ENCODE measurements at places on chromosomes 2 and 18.

DNA sequence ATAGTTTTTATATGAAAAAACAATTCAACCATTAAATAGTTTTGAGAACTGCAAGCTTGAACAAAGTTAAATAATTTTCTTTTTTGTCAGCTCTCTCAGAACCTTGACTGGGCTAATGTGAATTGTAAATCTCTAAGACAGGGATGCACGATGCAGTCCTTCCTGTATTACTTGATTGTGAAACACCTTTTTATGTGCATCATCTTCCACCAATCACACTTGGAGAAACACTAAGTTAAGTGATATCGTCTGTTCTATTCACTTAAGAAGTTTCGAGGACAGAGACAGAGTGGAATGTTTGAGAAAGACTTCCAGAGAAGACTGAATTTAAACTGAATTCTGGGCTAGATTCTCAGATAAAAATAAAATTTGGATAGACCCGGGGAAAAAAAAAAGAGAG, 238.2 kb downstream of the MREG start:
- no peak for DNase-seq

GRCh38 chr2:173386738-173387065, 32.0 kb downstream of the CDCA7 start:
- DNase-seq = no peak

DNA sequence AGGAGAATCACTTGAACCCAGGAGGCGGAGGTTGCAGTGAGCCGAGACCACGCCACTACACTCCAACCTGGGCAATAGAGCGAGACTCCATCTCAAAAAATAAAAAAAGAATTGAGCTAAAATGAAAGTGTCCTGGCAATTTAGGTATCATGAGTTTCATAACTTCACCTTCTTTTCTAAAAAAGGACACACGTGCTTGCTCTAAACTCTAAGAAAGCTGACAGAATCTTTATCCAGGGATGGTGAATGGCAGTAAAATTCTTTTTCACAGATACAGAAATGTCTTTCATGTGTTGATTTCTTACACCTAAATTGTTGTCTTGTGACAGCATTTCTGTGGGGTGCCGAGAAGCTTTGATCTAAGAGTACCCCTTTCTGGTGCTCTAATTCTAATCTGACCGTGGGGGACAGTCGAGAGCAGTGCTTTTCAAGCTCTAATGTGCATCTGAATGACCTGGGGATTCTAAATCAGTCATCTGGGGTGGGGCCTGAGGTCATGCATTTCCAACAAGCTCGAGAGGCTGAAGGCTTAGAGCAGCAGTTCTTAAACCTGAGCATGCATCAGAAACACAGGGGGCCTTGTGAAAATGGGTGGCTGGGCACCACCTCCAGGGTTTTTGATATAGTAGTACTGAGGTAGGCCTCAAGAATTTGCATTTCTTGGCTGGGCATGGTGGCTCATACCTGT, 42.1 kb upstream of the REL start:
- no peak for DNase-seq

- no peak for DNase-seq
Observed at GRCh38 chr2:216615298-216616082, 17.7 kb upstream of the IGFBP2 start.

- no peak for DNase-seq
Observed at GRCh38 chr18:35782926-35783325, 189.6 kb upstream of the RMP24 start.

GRCh38 chr18:53952700-53953099, 271.8 kb downstream of the MBD2 start:
- DNase-seq = no peak

DNA sequence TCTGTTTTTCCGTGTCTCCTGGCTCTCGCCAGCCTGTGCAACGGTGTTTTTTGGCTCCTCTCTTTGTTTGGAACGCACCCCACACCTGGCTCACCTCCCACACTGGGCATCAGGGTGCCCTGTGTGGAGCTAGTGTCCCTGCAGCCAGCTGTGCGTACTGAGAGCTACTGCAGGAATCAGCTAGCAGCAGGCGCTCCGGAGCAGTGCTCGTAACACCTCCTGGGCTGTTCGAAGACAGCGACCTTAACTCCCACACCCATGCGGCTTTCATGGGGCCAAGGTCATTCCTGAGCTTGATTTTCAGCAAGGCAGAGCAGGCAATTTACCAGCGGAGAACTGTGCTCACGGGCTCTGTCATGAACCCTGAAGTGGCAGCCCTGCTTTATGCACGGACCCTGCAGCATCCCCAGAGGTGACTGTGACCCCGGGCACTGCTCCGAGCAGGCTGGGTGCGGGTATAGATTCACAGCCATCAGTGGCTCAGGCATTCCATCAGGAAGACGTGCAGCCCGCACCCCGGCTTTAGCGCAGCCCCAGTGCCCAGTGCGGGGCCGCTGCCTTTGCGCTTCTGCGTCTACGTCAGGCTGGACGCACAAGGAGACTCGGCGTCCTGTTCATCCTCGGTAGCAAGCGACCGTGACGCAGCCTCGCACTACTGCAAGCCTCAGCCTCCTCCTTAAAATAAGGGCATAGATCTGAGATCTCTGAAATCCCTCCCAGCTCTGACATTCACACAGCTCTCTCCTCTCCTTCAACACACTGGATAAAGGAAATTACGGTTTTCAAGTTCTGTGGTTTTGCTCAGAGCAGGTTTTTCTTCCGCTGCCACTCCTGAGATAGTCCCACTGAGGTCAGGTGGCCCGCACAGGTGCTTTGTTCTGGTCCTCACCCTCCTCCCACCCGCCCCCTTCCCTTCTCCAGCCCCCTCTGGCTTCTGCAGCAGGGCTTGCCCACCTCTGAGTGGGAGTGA, 58.2 kb downstream of the ADI1 start:
- no peak for DNase-seq

DNA sequence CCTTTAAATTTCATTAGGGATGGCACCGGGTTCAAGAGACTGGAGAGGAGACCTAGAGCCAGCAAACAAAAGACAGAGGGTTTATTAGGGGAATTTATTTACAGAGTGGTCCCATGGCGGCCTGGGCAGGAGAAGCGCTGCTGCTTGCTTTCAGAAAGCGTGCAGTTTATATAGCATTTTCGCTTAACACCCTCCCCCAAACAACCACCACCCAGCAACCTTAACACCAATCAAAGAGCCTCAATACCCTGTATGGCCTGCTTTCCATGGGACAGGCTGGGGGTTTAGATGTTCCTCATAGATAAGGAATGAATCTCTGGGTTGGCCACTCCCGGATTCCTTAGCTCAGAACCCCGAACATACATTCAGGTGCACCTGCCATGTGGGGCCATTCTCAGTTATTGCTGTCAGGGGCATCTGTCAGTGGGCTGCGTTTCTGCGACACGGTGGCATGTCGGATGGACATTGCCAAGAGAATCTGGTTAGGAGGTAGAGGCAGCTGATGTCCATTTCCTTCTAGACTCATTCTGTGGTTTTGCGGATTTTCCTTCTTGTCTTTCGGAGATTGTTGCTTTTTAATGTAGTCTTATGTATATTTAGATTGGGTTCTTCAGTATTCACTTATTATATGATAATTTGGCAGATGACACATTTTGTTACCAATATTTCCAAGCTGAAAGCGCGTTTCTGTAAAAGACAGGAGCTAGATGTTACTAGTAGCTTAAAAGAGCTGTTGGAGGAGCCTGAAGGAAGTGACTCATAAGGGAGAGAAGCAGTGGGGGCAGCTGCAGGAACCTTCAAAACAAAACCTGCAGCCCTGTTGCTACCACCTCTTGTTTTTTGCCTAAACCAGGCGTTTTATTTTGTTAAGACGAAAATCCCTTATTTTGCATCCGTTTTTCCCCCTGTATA, 7.2 kb downstream of the AGAP1 start:
- DNase-seq = peak; percentile 58

DNA sequence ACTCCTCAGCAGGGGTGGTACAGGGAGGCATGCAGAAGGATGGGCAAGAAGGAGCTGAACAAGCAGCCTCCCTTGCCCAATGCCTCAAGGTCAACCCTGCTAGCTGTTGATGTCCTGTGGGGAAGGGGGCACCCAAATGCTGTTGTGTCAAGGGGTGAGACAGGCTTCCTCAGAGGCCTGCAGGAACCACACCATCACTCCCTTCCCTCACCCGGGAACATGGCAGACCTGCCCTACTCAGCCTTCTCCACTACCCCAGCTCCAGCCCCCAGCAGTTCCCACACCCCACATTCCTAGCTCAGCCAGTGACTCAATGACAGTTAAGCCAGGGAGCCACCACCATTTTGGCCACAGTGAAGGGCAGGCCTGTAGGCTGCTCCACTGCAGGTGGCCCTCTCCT, 53.9 kb upstream of the RMP24 start:
- DNase-seq = no peak

DNA sequence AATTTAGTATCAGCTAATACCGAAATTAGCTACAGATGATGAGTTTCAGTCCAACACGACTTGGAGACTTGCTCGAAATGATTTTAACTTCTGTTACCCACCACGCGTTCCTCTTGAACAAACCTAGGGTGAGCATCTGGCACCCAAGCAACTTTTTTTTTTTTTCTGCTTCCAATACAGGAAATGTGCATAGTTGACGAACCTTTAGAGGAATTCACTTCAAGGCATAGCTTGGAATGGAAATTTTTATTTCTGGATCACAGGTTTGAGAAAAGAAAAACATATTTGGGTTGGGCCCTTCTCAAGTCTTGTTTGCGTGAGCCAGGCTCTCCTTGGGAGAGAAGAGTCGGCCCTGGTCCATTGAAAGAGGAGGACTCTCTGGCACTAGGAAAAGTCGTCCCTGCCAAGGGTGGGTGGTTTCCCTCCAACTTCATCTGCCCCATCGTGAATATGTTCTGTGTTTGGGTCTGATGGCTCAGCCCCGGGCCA, 37.4 kb upstream of the RPL31 start:
- no peak for DNase-seq

DNA sequence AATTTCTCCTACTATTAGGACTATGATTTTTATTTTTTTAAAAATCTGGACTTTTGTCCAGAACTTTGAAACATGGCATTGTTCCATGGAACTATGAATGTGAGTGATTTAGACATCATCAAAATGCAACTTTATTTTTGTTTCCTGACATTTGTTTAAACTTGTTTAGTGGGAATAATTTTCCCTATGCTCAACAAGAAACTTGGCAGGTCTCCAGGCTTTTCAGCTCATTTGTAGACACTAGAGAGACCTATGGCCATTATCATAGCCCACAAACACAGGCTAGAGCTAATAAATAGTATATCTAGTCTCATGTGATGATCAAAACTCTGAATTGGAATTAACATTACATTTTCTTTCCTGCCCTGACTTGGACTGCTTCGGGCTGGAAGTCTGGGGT, 145.1 kb upstream of the CELF4 start:
- DNase-seq = no peak

DNA sequence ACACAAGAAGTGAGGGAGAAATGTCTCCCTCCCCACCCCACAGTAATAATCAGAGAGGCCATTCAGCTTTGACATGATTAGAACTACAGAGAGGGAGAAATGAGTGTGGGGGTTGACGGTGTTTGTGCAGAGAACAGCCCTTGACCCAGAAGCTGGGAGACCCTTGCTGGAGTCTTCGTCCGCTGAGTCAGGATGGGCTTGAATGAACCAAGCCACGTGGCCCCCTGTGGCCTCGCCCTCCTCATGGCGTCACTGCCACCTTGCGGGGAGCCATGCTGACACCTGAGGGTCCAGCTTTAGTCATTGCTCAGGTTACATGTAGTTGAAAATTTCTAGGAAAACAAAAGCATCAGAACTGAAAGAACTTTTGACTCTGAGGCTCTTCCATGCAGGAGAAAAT, 101.2 kb downstream of the DGKD start:
- no peak for DNase-seq

- no peak for DNase-seq
Observed at GRCh38 chr2:44599130-44599529, 237.4 kb downstream of the CAMKMT start.

- no peak for DNase-seq
Observed at GRCh38 chr2:47112665-47113435, 42.3 kb downstream of the STPG4 start.

DNA sequence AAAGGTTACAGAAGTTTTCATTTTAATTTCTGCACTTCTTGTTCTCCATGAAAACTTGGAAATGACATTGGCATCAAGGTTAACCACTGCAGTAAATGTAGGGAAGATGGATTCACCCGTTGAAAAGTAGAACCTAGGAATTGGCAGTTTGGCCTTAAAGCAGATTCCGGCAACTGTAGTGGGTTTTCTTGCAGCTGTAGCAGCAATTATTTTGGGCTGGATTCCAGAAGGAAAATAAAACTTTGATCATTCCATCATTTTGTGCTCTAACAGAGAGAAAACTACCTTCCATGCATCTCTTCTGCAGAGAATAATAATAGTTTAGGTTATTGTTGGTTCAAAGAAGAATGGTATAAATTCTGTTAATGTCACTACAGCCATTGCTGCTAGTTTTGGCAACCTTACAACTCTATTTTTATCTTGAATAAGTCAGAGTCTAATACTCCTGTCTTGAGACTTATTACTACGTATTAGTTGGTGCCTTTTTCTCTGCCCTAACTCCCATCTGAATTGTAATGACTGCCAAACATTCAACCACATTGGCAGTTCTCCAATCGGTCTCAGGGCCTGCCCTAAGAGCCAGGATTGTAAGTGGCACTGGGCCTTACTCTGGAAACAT, 178.1 kb upstream of the PIEZO2 start:
- no peak for DNase-seq

DNA sequence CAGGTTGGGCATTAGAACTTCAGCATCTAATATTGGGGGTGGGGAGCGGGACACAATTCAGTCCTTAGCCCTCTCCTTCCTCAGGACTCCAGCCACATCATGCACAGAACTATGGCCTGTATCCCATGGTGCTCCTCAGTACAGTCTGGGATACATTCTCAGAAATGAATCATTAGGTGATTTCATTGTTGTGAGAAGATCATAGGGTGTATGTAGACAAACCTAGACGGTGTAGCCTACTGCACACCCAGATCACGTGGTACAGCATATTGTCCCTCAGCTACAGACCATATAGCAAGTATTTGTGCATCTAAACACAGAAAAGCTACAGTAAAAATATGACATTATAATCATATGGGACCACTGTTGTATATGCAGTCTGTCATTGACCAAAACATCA, 23.2 kb upstream of the IMP4 start:
- no peak for DNase-seq

GRCh38 chr2:29397039-29397438, 281.8 kb downstream of the CLIP4 start:
- no peak for DNase-seq

Measured in activated CD4-positive, alpha-beta T cell treated with anti-CD3 and anti-CD28 coated beads, Interleukin-2, amount 50 U/mL, for 16 hours (primary cell).